ENCODE measurements at places on chromosomes 2 and 18.
A peak's percentile ranks its signal among the peaks of the same experiment; 100 is the strongest.

DNA sequence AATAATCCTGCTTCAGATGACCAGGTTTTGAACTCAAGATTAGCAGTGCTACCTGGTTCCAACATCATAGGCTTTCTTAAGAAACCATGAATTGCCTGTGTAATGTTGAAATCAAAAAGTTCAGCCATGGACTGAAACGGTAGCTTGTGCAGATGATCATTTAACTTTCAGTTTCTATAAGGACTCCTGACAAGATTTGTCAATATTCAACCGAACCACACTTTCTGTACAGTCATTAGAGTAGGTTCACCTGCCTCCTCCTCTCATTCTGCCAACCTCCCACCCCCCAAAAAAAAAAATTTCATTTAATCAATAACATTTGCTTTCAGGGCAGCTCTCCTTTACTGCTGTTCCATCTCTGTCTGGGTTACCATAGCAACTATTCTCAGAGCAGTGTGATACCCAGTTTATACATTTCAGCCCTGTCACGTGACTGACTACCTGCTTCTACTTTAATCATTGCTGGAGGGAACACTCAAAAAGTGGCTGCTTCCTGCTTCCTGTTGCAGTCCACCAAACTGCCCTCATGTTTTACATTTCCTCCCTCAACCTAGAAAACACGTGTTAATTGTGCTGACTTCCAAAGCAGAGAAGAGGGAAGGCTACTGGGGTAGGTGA lies 275.5 kb downstream of the SS18 start:
- no peaks in the 10 kb centered on the region for H3K27me3 ChIP-seq
- no peak overlapping the region for H3K27ac ChIP-seq
- no peak for DNase-seq

GRCh38 chr18:54247511-54248175 lies 21.7 kb upstream of the POLI start:
- H3K27ac ChIP-seq, result no peak overlapping the region
- H3K4me1 ChIP-seq, result no peaks in the 10 kb centered on the region

GRCh38 chr2:74835831-74836674 lies 2.1 kb downstream of the HK2 start:
- peaks cover 10% of the 10 kb centered on the region for H3K4me1 ChIP-seq
- no peak overlapping the region for H3K27ac ChIP-seq
- peak overlapping the region; percentile 10 for H3K4me3 ChIP-seq
- peak; percentile 72 for DNase-seq
- H3K36me3 ChIP-seq, result no peaks in the 10 kb centered on the region

DNA sequence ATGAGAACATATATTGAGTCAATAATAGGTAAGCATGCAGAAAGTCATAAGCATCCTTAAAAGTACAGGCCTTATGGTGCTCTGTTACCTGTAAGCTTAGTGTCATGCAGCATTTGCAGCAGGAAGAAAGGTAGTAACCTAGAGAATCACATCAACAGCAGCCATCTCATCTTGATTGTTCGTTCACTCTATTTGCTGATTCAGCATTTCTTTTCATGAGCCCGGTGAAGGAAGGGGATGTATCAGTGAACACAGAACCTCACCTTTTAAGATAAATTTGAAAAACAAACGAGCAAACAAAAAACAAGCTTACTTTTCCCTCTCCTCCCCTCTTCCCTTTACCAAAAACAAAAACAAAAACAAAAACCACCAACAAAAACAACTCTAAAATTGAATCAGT lies 89.9 kb downstream of the MIB1 start:
- no peak overlapping the region for H3K4me3 ChIP-seq
- H3K27ac ChIP-seq, result no peak overlapping the region
- DNase-seq, result no peak
- no peaks in the 10 kb centered on the region for H3K4me1 ChIP-seq
- H3K27me3 ChIP-seq, result no peaks in the 10 kb centered on the region

DNA sequence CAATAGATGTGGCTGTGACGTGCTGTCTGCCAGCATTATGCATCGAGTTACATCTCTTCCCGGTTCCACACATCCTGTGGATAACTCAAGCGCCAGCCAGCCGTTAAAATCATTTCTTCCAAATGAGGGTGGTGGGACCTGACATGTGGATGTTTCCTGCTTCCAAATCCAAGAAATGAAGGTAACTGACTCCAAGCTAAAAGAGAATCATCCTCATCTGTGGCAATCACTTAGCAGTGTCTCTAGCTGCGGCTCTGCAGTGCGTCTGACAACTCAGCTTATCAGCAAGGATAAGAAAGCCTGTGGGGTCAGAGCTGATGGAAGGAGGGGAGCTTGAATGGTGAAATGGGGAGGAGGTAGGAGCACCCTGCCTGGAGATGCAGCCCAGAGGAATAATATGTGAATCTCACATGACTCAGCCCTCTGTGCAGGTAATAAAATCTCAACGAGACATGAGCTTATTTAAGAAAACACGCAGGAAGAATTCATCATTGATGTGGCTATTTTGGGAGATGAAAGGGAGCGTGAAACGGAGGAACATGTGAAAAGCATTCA lies 382.2 kb upstream of the TRIB2 start:
- H3K27me3 ChIP-seq, result no peaks in the 10 kb centered on the region
- no peaks in the 10 kb centered on the region for H3K36me3 ChIP-seq
- H3K4me1 ChIP-seq, result no peaks in the 10 kb centered on the region
- H3K4me3 ChIP-seq, result no peak overlapping the region
- no peak for DNase-seq

- H3K27me3 ChIP-seq, result no peaks in the 10 kb centered on the region
- H3K4me1 ChIP-seq, result no peaks in the 10 kb centered on the region
- no peak overlapping the region for H3K27ac ChIP-seq
Measured at GRCh38 chr18:64809801-64810200, 660.9 kb upstream of the LINC00305 start.

- H3K27ac ChIP-seq, result no peak overlapping the region
- DNase-seq, result peak; percentile 13
- no peak overlapping the region for H3K4me3 ChIP-seq
- H3K4me1 ChIP-seq, result no peaks in the 10 kb centered on the region
- no peaks in the 10 kb centered on the region for H3K27me3 ChIP-seq
- no peaks in the 10 kb centered on the region for H3K36me3 ChIP-seq
Measured at GRCh38 chr18:75586130-75586889, 158.8 kb upstream of the SMIM21 start.

GRCh38 chr2:37843556-37843955 lies 81.5 kb upstream of the RMDN2 start:
- no peak overlapping the region for H3K4me3 ChIP-seq
- no peaks in the 10 kb centered on the region for H3K27me3 ChIP-seq
- no peak overlapping the region for H3K27ac ChIP-seq

- H3K4me3 ChIP-seq, result no peak overlapping the region
- H3K36me3 ChIP-seq, result peaks cover 2% of the 10 kb centered on the region
- H3K27ac ChIP-seq, result no peak overlapping the region
- no peak for DNase-seq
Measured at GRCh38 chr18:55384551-55385275, 203.3 kb downstream of the TCF4 start.

DNA sequence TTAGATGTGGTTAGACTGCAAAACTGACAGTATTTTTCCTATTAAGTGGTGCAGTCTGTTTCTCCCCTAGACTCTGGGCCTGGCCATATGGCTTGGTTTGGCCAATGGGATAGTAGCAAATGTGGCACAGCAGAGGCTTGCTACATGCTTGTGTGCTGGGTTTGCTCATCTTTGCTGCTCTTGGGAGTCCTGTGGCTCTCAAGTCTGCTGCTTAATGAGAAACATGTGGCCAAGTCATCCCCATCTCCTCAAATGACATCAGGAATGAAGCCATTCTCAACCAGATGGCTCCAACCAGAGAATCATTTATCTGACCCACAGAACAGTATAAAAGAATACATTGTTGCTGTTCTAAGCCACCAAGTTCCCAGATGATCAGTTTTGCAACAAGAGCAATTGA lies 57.1 kb upstream of the PAX3 start:
- no peak overlapping the region for H3K27ac ChIP-seq
- no peaks in the 10 kb centered on the region for H3K27me3 ChIP-seq
- DNase-seq, result no peak
- no peaks in the 10 kb centered on the region for H3K36me3 ChIP-seq
- no peaks in the 10 kb centered on the region for H3K4me1 ChIP-seq

All from kidney (tissue), 22 donors.